ENCODE measurements at places on chromosomes 3 and 15.

DNA sequence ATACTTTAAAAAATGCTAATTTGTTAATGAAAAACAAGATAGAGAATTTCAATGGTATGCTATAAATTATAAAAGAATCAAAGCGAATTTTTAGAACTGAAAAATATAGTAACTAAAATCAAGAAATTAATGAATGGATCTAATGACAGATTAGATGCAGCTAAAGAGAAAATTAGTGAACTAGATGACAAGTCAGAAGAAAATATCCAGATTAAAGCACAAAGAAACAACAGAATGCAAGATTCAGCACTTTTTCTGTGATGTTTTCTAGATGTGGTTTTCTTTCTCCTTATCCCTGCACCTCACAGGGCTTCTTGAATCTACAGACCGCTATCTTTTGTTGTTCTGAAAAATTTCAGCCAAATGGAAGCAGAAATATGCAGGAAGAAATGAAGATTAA, 54.4 kb downstream of the INO80 start:
- DNase-seq: no peak

- DNase-seq: no peak
Measured at GRCh38 chr3:4297486-4297885, 5.7 kb upstream of the SETMAR start.

- DNase-seq: peak; percentile 26
Measured at GRCh38 chr3:120147072-120147871, 53.0 kb upstream of the GSK3B start.

DNA sequence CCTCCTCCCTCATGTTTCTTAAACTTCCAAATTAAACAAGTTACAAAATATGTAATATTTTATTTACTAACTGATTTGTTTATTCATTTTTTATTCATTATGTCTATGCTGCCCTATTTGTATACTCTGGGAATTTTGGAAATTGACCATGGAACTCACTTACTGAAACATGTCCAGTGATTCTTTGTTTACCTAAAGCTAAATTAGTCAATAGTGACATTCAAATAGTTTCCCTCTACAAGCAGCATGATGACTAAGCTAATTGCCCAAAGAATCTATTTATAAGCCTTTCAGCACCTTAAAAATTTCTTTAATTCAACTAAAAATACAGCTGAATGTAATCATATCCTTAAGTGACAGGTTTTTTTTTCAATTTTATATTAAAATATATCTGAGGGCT, 437.7 kb downstream of the SI start:
- no peak for DNase-seq

GRCh38 chr15:99016680-99017321, 9.2 kb upstream of the PGPEP1L start:
- DNase-seq: no peak

GRCh38 chr15:57751177-57751800, 44.8 kb downstream of the POLR2M start:
- no peak for DNase-seq

DNA sequence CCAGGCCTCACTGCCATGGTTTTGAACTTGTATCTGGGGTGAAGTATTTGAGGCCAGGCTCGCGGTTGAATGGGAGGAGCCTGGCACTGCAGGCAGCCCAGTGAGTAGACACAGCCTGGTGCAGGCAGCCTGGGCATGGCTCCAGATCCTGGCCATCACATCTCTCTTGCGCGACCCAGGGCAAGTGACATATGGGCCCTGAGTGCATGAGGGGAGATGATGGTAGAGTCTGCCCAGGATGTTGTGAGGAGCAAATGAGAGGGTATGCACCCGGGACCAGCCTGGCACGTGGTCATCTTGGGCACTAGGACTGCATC, 103.5 kb downstream of the TBC1D2B start:
- DNase-seq: no peak

DNA sequence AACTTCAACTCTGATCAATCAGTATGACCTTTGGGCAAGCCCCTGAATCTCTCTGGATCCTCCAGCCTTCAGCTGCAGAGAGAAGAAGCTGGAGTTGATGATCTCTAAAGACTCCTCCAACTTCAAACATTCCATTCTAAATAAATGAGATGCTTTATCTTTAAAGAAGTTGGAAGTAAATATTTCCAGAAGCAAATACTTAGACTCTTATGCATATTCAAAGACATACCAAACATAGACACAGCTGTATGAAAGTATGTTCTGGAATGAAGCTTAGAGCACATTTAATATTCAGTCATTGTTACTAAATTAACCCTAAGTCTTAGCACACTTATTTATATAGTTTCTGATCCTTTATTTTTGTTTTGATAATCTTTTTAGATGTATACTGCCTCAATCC, 77.6 kb upstream of the ACP3 start:
- DNase-seq: no peak

- DNase-seq: no peak
Measured at GRCh38 chr3:130411320-130411719, 65.8 kb downstream of the COL6A5 start.

GRCh38 chr3:42024591-42025351, 62.9 kb upstream of the ULK4 start:
- no peak for DNase-seq

DNA sequence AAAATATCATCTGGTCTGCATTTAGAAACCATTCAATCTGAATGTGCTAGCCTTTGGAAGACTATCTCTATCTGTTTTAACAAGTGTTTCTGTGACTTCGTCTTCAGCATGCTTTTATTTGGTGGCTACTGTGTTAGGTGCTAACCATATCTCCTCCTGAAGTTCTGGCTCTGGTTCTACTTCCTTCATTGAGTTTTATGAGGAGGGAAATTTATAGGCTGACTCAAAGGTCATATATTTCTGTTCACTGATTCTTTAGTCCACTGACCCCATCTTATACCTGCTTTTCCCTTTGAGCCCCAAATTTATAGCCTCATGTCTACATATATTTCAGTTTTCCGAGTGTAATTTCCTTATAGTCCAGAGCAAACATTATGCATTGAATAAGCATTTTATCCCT, 295.0 kb upstream of the RASGRP1 start:
- no peak for DNase-seq

DNA sequence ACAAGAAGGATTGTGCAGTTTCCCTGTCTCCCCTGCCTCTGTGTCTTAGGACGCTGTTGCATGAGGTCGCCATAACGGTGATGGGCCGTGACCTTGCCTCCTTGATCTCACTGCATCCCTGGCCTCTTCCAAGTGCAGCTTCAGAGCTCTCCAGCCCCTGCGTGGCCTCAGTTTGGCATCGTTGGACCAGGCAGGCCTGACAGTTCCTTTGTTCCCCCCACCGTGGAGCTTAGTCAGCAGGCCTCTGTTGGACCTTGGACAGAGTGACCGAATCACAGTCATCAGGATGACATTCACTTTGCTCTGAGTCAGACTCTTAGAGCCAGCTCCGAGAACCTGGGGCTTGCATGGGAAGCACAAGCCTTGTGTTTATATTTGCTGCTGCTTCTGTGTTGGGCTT, 139.4 kb downstream of the OPA1 start:
- DNase-seq: no peak

DNA sequence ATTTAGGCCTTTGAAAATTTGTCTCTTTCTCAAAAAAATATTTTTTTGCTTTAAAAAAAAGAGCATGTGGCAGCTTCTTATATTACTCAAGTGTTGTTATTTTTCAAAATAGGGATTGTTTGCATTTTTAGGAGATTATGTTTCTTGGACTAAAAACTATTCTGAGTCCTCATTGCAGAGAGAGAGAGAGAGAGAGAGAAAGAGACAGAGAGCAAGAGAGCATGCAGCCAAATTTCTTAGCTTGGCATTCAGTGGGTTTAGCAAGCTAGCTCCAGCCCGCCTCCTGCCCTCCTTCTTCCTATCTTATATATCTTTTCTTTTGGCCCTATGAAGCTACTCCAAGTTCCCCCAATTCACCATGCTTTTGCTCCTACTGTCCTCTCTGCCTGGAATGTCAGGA, 55.7 kb downstream of the CEMIP start:
- DNase-seq: no peak

DNA sequence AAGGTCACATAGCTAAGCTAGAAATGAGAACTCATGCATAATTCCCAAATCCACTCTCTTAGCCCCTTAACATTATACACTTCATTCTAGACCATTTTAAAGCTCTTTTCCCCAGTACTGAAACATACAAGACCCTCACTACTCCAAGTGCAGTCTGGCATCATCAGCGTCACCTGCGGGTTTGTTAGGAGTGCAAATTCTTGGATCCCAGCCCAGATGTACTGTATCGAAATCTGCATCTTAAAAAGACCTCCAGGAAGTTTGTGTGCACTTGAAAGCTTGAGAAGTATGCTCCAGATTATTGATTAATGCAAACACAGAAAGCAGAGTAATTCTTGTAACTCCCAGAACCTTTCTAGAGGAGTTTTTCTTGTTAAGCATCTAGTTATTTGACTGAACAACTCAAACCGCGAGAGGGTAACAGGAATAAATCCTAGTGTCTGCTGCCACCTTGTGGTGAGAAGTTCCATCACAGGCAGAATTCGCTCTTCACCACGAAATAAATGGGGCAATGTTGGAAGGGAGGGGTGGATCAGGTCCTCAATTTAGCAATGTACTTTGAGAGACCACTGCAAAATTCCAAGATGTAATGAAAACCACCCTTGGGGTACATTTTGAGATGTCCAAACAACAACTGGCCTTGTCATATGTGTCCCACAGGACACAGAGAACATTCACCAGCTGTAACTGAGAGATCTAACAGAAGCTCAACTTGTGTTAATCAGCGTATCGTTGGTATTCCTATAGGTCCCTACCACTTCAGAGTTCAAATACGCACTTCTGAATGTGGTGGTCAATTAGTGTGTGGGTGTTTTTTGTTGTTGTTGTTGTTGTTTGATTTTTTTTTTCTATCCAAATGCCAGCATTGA, 583 bp upstream of the C3orf49 start:
- DNase-seq: peak; percentile 49

GRCh38 chr15:26516102-26516980, 256.5 kb downstream of the GABRB3 start:
- DNase-seq: no peak

DNA sequence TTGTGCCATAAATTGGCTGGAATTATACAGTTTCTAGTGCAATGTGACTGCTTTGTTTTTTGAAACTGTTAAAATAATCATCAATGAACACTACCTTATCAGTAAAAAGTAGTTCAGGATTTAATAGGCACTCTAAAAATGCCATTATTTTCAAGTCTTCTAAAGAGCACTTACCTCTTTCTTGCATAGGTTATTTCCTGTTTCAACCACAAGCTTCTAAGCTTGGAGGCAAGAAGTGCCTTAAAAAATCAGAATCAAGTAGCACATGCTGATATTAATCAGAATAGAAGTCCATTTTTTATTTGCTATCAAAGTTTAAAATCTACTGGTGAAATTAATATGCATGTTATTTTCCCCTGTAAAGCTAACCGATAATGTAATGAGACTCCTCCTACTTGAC, 991.6 kb downstream of the CADM2 start:
- DNase-seq: no peak

- no peak for DNase-seq
Measured at GRCh38 chr3:105907777-105908176, 39.0 kb upstream of the CBLB start.

DNA sequence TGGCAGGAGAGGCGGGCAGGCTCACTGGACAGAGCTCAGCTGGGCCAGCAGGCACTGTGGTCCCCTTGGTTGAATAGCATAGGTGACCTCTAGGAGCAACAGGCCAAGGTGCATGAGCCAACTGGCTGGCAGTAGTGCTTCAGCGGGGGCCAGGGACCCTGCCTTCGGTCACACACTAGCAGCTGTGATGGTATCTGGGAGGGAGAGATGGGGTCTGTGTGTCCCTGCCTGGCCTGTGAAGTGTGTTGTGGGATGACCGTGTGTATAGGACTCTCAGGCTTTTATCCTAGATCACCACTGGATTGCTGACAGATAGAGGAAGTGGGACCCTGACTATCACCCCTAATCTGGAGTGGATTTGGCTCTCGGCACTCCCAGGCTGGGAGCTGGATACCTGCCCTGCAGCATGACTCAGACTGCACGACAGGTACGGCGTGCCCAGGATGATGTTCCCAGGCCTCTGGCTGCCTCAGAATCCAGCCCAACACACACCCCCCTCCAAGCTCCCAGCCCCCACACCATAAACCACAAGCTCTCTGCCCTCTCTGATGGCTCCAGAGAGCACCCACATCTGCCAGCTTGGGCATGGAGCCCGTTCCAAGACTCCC, 7.8 kb downstream of the RPS17 start:
- no peak for DNase-seq

DNA sequence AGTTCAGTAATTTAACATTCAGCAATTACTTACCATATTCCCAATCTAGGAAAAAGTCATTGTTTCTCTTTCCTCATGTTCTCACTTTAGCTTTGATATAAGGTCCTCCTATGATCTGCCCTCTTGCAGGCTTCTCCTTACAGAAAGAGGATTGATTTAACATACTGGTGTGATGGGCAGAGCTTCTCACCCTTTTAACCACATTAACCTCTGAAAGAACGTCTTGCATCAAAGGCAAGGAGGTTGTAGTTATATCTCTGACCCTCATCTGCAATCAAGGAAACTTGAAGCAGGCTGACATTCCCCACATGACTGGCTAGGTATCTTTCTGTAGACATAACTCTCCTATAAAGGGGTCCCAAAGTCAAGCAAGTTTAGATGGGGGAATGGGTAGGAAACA, 39.5 kb downstream of the BTLA start:
- no peak for DNase-seq

- DNase-seq: no peak
Measured at GRCh38 chr3:52451237-52452083, 2.4 kb downstream of the TNNC1 start.

All from stimulated activated CD4-positive, alpha-beta T cell treated with anti-CD3 and anti-CD28 coated beads, Interleukin-4, amount 100 ng/mL, for 1 hour (primary cell).